WTC11 (cell line): ENCODE measurements at places on chromosomes 2 and 18. TPM values are rescaled to one million over a fixed set of nuclear protein-coding genes. Genes with fewer than 3 reads are reported as not detected.
A peak's percentile ranks its signal among the peaks of the same experiment; 100 is the strongest.

DNA sequence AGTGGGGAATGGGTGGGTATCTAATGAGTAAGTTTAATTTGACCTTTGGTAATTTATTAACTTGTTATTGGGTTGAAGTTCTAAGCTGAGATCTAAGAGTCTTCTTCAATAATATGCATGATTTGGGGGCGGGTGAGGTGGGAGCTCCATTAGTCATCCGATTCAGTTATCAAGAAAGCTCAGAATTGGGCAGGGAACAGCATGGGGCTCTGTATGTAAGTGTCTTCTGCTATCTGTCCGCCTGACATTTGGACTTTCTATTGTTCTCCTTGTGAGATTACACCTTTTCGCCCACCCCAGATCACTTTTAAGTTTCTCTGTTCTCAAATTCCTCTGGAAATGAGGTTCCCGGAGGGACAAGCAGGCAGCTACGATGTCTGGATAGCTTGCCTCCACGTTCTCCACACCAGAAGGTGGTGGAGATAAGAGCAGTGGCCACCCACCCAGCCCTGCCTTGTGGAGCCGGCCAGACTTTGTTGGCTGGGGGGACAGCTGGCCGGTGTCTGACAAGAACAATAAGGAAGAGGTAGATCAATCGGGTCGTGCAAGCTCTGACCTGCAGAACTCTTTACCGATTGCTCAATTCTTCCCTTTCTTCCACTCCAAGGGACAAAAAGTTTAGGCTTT, 75.5 kb upstream of the GATA6 start:
- DNase-seq = no peak

GRCh38 chr18:30302181-30302580, 740.4 kb downstream of the DSC3 start:
- no peak for DNase-seq

The CREG2 gene
- total RNA-seq = 1.1 to 1.7 TPM (median 1.6 TPM) in 3 replicates

DNA sequence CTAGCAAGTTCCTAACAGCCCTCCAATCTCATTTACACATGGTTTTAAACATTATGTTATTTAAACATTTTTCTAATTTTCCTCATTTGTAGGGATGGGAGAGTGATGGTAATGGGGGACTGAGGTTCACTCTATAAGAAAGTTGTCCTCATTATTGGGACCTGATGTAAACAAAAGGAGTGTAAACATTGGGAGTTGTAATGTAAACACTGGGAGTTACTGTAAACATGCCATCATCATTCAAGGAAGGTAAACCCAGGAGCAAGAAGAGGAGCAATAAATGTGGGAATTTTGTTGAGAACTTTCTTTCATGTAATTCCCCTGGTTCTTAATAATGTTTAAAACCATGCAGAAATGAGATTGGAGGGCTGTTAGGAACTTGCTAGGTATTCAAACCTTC, 17.8 kb downstream of the RFTN2 start:
- no peak for DNase-seq

- DNase-seq = no peak
Measured at GRCh38 chr2:104163611-104164130, 690.2 kb upstream of the POU3F3 start.

DNA sequence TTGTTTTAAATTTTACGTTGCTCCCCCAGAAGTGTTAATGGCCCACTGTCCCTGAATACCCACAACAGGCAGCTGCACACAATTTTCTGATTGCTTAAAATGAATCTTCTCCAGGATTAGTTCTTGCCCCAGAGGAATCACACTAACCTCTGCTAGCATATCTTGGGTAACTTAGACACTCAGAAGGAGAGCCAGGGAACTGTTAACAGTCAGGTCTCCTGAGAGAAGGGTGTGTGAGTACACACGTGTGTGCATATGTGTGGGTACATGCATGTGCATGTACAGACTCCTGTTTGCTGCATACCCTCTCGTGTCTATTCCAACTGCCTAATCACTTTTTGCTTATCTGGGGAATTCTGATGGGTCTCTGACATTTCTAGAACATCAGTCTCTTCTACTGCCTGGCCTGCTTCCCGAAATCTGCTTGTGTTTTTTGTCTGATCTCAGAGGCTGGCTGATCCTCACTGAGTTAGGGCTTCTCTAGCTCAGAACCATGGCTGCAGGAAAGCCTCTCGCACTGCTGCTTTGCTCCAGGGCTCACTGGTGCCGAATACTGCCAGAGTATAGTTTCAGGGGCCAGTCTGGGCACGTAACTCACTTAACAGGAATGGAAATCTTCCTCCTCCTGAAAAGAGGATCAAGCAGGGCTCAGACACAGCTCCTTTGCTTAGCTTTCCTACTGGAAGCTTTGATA, 62.8 kb downstream of the PRELID3A start:
- DNase-seq = no peak

DNA sequence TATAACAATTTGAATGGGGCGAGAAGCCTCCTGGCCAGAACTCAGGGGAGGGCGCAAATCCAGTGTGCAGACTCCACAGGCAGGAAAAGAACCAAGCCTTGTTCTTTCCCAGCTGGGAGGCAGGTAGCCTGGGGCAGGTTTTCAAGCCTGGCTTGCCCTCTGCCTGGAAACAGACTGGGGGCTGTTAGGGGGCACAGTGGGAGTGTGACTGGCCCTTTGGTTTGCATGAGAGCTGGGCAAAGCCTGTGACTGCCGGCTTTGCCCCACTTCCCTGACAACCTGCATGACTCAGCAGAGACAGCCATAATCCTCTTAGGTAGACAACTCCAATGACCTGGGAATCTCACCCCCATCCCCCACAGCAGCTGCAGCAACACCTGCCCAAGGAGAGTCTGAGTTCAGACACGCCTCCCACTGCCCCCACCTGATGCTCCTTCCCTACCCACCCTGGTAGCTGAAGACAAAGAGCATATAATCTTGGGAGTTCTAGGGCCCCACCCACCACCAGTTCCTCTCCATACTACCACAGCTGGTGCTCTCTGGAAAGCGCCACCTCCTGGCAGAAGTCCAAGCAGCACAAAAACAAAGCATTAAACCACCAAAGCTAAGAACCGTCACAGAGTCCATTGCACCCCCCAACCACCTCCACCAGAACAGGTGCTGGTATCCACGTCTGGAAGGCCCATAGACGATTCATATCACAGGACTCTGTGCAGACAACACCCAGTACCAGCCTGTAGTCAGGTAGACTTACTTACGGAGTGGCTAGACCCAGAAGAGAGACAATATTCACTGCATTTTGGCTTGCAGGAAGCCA, 402.5 kb downstream of the STK39 start:
- peak; percentile 84 for DNase-seq

The SERPINB7 gene
- not detected in 3 replicates for total RNA-seq

DNA sequence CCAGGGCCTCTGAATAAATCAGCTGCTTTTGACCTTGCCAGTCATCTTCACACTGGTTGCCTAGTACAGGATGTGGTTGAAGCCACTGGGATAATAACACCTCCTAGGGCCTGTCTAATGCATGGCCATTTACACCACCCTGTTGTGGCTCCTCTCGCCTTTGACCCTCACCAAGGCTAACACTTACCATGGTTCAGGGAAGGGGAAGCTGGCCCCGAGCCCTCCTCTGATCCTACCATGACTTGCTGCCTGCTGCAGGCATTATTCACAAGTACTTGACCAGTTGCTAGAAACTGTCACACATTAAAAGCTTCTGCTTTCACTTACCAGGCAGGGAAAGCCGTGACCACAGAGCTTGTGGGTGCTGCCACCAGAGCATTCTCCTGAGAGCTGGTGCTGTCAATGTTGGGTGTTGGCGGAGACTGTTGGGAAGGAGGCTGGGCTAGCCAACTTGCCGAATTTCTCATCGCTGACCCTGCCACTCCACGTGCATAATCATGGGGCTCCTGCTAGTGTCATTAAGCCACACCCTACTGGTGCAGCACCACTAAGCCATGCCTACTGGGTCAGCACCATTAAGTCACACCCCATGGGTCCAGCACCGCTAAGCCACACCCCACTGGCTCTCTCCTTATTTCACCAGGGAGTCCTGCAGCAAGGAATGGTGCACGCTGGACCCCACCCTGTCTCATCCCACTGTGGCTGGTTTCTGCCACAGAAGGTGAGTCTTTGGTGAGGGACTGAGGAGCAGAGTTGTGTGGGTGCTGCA, 47.0 kb upstream of the TTC39C start:
- DNase-seq = no peak

DNA sequence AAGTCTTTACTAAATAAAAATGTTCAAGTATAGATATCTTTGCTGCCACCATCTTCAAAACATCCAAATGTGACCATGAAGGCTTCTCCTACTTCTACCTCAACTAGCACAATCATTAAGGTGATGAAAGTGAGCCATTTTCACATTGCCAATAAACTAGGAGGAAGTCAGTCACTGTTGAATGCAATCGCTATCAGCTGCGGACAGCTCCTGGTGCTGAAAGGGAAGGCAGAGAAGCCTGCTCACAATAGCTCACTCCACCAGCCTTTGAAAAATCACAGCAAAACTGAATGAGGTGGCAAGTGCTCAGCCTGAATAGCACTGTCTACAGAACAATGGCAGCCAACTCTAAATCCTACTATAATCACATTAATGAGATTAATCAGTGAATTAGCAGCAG, 2.2 kb downstream of the MYT1L start:
- DNase-seq = peak; percentile 72

GRCh38 chr2:232628466-232629128, 4.8 kb upstream of the EFHD1 start:
- no peak for DNase-seq

DNA sequence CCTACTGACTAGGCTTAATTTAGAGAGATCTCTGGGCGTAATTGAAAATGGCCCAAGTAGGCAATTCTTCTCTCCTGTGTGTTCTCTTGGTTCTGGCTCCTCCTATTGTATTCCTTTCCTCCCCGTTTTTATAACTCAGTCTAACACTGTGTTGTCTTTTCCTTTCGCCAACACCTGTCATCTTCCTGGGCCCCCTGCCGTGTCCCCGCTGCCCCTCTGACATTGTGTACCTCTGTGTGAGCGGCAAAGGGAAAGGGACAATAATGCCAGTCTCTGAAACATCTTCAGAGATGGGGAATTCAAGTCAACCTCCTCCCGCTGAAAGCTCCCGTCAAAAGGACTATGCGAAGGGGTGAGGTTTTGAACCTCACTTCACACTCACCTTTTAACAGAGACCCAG, 210.9 kb downstream of the GBX2 start:
- DNase-seq = no peak

The NDC80 gene
- total RNA-seq = 36.6 to 43.0 TPM (median 36.9 TPM) in 3 replicates

DNA sequence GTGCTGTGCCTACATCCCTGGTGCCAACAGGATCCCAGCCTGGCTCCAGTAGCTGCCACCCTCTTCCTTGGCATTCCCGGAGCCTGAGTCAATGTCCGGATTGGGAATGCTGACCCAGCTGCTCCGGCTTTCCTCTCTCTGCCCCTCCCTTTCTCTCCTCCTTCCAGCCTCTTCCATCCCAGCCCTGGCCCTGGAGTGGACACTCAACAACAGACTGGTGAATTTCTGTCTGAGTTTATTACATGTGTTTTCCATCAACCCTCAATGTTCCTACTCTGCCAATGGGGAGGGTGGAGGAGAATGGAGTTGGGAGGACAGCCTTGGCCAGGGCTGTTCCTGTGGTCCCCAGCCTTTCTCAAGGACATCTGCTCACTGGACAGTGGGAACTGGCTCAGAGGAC, 917 bp upstream of the PRKAG3 start:
- DNase-seq = no peak

DNA sequence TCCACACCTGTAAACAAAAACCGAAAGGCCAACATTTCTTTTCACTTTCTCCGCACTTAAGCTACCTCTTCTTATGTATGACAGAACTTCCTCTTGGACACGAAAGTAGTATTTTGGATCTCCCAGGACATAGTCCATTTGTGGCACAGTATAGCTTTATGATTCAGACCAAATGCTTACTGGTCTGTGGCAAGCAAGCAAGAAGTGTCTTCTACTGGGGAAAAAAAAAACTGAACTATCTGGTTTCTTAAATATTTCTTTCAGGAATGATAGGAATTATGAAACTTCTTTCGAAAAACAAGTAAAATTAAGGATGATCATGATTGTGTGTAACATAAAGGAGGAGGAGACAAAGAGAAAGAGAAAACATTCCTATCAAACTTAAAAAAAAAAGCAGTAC, 33.6 kb downstream of the SRBD1 start:
- DNase-seq = no peak

DNA sequence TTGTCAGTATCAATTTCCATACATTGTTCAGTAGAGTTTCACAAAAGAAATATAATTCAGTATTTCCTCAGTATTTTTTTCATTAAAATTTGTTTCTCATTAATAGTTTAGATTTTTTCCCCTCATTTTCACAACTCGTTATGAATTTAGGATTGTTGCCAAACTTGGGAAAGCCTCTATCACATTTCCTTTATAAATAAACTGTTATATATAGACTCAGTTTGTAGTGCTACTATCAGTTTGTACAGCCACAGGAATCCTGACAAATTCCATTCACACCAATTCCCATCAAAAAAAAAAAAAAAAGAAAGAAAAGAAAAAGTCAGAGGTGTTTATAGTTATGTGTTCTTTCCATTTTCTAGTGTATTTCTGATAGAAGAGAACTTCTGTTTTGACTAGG, 123.3 kb upstream of the DCC start:
- no peak for DNase-seq

The PAPOLG gene
- total RNA-seq = 19.8 to 22.5 TPM (median 21.5 TPM) in 3 replicates

DNA sequence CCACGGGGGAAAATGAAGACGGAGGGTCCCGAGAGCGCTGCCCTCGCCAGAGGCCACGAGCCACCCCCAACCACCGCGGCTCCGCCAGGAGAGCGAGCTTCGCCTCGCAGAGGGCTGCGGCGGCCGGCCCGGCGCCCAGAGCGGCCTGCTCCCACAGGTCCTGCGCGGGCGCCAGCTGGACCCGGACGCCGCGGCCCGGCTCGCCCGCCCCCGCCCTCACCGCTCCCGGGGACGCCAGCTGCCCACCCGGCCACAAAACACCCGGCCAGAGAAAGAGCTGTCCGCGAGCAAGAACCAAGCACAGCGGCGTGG, 709 bp downstream of the PTPN2 start:
- DNase-seq = no peak

The TANK gene
- total RNA-seq = 16.7 to 24.5 TPM (median 22.3 TPM) in 3 replicates

The G6PC2 gene
- total RNA-seq = not detected in 3 replicates

DNA sequence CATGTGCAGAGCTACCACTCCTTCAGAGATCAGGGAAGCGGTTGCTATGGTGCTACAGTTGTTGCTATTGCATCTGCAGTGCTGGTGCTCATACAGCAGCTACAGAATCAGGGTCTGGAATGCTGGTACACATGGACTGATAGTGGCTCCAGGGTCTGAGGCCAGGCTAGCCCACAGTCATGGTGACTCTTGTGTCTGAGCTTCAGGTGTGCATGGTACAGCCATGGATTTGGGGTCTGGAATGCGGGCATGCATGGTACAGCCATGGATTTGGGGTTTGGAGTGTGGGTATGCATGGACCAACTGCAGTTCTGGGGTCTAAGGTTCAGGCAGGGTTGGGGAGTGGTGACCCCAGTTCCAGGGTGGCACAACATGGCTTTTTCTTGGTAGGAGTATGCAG, 185.2 kb downstream of the SLC4A3 start:
- DNase-seq = no peak
